ENCODE measurements at places on chromosomes 16 and 17.

GRCh38 chr17:82710499-82711232 lies 5.8 kb upstream of the FN3KRP start:
- no peak for DNase-seq

GRCh38 chr16:67260426-67261063 lies 11.8 kb downstream of the SLC9A5 start:
- DNase-seq: no peak

DNA sequence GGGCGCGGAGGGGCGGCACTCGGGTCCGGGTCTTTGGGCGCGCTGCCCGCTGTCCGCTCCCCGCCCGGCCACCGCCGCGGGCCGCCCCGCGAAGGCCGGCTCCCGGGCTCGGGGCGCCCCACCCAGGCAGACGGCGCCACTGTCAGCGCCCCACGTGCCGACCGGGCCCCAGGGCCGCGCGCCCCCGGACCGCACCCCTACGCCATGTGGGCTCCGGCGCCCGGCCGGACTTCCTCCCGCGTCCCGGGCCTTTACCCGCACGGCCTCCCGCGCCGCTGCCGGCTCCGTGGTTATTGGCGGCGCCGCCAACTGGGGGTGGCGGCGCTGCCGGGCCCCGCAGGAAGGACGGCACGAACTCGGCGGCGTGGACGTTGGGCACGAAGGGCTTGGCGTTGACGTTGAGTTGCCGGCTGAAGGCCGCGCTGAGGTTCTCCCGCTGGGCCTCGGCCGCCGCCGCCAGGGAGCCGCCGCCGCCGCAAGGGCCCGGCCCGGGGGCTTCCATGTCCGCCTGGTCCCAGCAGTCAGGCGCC lies 577 bp downstream of the GSPT1 start:
- DNase-seq: no peak

- no peak for DNase-seq
Measured at GRCh38 chr16:86277221-86277620, 233.1 kb upstream of the FOXF1 start.

DNA sequence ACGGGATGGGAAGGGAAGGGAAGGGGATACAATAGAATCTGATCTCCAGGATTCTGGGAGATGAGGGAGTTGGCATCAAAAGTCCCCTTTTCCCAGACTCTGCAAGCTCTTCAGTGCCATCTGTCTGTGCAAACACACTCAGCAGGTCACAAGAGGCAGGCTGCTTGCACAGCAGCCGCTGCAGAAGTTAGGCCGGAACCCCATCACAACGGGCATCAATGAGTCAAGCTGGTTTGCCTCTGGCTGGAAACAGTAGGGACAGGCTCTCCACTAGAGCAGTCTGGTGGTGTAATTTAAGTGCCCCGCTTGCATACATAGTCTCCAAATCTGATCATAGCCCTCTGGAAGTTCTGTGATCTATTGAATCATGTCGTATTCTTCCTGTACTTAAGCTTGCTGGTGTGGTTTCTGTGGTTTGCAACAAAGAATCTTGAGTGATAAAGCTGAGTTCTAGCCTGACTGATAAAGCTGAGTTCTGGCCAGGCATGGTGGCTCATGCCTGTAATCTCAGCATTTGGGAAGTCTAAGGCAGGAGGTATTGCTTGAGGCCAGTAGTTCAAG lies 33.7 kb upstream of the KDM8 start:
- peak; percentile 62 for DNase-seq

GRCh38 chr17:65228287-65228686 lies 91.1 kb downstream of the RGS9 start:
- no peak for DNase-seq

DNA sequence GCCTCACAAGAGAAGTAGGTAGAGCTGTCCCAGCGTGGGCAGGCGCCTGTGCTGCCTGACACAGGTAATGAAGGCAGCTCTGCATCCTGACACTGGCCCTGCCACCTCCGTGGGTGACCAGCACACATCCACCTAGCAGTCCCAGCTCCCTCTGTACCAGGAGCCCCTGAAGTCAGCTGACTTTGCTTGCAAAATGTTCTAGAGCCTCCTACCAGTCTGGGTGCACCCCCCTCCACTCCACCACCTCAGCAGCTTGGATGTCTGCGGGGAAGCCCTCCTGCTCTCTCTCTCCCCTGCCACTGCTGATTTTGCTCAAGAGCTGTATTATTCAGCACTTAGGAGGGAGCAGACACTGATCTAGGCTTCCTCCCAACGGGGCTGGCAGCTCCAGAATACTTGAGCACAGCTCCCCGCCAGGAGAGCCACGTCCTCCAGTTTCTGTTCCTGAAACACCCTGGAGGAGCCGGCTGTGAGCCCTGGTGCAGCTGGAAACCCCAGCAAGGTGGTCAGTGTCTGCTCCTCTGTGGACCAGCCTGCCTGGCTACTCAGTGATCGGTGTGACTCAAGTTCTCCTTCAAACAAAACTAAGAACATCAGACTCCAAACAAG lies 1.0 kb downstream of the RNF166 start:
- DNase-seq: peak; percentile 21

- no peak for DNase-seq
Measured at GRCh38 chr16:51951668-51952298, 595.2 kb downstream of the TOX3 start.

DNA sequence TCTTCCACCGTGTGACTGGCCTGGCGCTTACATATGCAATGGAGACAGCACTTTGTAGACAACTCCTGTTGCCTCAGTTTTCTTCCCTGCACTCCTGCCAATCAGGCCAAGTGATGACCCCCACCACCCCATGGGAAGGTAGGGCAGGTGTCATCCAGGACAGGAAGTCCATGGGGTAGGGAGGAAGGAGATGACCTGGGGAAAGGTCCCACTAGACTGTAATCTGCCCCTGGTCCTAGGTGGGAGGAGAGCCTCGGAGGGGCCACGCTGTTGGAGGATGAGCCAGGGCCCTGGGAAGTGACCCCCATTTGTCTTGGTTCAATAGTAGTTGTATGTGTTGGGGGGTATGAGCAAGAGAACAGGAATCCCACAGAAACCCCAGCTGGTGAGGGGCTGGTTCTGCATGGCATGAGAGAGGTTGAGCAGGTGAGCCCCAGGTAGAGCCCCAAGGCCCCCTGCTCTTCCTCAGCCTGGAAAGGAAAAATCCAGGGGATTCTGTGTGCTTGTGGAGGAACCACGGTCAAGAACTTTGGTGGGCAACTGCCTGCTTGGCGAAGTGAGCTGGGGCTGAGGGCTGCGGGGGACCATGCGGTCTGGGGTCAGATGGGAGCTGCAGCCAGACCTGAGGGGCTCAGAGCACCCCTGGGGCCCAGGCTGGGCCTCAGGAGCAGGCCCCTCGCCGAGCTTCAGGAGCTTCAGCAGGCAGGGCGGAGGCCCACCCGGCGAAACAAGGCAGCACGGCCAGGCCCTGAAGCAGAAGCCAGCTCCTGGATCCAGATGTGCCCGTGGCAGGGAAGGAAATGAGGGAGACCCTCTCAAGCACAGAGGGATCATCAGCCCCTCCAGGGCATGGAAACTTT lies 50.7 kb downstream of the NT5M start:
- no peak for DNase-seq

- no peak for DNase-seq
Measured at GRCh38 chr16:83389751-83390150, 418.0 kb upstream of the HSBP1 start.

DNA sequence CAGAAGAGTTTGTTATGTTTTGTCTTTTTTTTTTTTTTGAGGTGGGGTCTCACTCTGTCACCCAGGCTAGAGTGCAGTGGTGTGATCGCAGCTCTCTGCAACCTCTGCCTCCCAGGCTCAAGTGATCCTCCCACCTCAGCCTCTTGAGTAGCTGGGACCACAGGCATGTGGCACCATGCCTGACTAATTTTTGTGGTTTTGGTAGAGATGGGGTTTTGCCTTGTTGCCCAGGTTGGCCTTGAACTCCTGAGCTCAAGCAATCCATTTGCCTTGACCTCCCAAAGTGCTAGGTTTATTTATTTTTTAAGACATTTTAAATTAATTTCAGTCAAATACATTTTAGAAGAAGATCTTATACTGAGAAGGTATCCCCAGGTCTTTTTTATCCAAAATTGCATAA lies 366.7 kb downstream of the KCNJ2 start:
- DNase-seq: no peak

DNA sequence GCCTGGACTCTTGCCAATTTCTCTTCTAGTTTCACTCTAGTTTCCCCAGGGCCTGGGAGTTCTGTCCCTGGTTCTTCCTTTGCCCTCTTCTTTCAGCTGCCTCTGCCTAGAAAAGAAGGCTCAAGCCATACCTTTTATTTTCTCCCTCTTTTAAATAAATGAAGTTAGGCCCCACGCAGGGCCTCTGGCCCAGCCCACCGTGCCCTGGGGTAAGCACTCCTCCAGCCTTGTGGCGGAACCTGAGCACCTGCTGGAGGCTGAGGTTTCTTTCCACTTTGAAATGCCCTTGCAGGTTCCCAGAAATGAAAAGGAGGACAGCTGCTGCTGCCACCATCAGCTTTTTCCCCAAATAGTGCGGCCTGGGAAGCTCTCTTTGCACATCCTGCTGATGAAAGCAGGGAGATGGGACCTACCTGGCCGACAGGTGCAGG lies 139.4 kb downstream of the CCDC182 start:
- DNase-seq: no peak

Measured in activated naive CD4-positive, alpha-beta T cell (primary cell).